ENCODE measurements at places on chromosomes 2 and 18. TPM values are rescaled to one million over a fixed set of nuclear protein-coding genes. Genes with fewer than 3 reads are reported as not detected.

DNA sequence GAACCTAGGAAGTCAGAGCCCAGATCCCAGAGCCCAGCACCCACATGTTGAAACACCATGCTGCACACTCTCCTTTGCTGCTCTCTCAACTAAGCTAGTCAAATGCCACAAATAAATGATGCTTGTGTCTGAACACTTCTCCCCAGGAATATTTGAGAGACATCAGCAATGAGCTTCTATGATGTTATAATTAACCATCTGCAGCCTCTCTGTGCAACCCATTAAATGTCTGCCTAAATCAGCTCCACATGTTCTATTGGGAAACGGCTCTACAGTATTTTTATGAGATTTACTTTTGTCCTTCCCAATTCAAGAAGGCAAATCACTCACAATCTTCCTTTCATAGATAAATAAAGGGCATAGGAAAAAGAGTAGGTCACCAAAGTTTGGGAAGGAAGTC is 266.8 kb upstream of the PARD3B start:
- DNase-seq = no peak

DNA sequence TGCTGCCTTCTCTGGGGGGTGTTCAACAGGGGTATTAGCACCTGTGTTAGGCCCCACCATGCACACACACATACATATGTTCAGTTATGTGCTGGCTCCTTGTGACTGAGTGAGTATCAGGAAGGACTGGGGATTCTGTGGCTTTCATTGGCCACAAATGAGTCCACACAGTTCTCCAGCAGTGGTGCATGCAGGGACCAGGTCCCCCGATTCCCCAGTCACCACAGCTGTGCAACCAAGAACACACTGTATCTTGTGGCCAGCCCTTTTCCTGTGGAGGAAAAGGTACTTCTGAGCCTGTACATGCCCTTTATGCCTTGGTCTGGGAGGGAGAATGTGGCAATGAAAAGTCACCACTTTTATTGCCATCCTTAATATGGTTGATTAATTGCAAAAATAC is 74.9 kb upstream of the KLF7 start:
- DNase-seq = peak; percentile 45

SLC5A7 gene
- not detected for total RNA-seq

DSC3 gene
- total RNA-seq = not detected

IL36A gene
- total RNA-seq = not detected

DNA sequence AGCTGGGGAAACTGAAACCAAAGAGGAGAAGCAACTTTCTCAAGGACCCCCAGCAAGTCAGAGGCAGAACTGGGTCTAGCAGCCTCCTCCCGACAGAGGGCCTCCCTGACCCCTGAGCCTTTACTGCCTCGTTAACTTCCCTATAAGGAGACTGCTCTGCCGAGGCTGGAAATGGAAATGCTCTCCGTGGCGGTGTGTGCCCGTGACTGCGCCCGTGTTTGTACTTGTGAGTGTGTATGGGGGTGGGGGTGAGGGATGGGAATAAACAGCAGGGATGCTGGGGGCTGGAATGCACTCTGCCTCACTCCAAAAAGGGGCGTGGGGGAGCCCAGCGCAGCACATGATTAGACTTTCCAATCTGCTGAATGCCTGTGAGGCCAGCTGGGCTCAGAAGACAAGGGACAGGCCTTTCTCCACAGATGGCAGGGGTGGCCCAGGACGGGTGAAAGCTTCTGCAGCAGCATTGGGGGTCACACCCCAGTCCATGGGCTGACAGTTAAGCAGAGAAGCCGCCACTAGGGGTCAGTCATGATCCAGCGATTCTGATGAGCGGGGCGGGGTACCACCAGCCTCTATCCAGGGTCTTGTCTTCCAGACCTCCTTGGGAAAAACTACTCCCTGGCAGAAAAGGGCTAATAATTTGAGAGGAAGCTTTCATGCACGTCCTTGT is 26.8 kb downstream of the MPHOSPH10 start:
- DNase-seq = peak; percentile 80

SCYGR7 gene
- total RNA-seq = not detected

NT5DC4 gene
- total RNA-seq = not detected

- no peak for DNase-seq
These were observed 60.1 kb upstream of the SLC16A14 start for GRCh38 chr2:230128623-230129342.

- DNase-seq = no peak
These were observed 61.0 kb downstream of the CIB4 start for GRCh38 chr2:26580151-26580550.

SERPINB4 gene
- total RNA-seq = not detected

GRCh38 chr18:58762781-58763171 is 91.5 kb downstream of the MALT1 start:
- no peak for DNase-seq

DNA sequence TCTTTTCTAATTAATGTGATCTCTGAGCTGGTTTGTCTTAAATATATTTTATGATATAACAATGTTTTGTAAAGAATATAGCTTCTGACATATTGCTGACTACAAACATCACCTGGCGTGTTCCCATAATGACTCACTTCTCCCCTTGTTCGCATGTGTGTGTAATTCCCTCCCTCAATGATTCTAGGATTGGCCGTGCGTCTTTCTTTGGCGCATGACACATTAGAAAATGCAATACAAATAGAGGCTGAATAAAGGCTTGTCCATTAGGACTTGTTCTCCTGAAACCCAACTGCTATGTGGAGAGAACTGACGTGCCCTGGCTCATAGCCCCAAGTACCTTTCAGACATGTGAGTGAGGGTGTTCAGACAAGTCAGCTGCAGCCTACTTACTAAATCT is 159.7 kb upstream of the CDH20 start:
- DNase-seq = no peak

IL36RN gene
- not detected for total RNA-seq

Measured in activated CD4-positive, alpha-beta T cell treated with anti-CD3 and anti-CD28 coated beads for 36 hours (primary cell).